ENCODE measurements at places on chromosomes 5 and 9. TPM values are rescaled to one million over a fixed set of nuclear protein-coding genes. Genes with fewer than 3 reads are reported as not detected.

The CEP72 gene
- total RNA-seq, result 7.6 TPM

The TMEFF1 gene
- 13.7 TPM for total RNA-seq

The COL15A1 gene
- total RNA-seq, result 106 TPM

The MAMDC2 gene
- total RNA-seq, result 1.7 TPM

The HK3 gene
- total RNA-seq, result not detected

The DIRAS2 gene
- 1.1 TPM for total RNA-seq

DNA sequence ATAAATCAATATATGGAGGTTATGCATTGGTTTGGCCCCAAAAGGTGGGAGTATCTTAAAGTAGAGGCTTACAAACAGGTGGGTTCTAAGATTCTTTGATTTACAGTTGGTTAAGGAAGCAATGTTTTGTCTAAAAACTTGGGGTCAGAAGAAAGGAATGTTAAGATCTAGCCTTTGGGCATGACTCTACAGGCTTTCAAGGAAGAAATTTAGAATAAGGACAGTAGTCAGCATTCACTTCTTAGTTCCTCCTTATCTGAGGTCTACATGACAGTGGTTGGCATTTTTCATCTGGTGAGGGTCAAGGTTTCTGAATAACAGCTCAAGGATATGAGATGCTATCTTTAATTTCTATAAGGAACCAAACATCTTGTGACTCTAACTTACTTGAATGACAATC is 122.8 kb downstream of the CAMK4 start:
- no peaks in the 10 kb centered on the region for H3K27me3 ChIP-seq
- H3K4me3 ChIP-seq, result no peak overlapping the region
- no peaks in the 10 kb centered on the region for H3K36me3 ChIP-seq
- H3K27ac ChIP-seq, result no peak overlapping the region
- DNase-seq, result no peak
- H3K4me1 ChIP-seq, result no peaks in the 10 kb centered on the region

- DNase-seq, result no peak
- H3K4me1 ChIP-seq, result no peaks in the 10 kb centered on the region
- no peaks in the 10 kb centered on the region for H3K27me3 ChIP-seq
- H3K36me3 ChIP-seq, result no peaks in the 10 kb centered on the region
- no peak overlapping the region for H3K4me3 ChIP-seq
Observed at GRCh38 chr5:157533011-157533481, 42.5 kb downstream of the ADAM19 start.

DNA sequence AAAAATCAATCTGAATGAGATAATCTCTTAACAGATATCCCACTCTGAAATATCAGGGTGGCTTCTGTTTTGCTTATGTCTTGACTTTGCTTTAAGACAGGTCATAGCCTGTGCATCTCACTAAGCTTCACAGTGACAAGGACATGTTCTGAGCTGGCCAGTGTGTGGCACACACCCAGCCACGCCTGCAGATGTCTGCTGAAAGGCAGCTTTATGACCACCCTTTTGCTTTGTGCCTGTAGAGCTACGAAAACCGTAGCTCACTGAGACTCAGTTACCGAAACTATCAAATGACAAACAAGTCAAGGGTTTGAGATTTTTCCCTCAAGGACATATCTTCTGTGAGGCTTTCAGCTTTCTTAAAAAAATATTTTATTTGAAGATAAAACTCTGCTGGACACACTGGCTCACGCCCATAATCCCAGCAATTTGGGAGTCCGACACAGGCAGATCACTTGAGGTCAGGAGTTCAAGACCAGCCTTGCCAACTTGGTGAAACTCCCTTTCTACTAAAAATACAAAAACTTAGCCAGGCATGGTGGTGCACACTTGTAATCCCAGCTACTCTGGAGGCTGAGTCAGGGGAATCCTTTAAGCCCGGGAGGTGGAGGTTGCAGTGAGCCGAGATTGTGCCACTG is 233.2 kb downstream of the SPATA31A1 start:
- H3K4me3 ChIP-seq, result no peak overlapping the region
- no peaks in the 10 kb centered on the region for H3K4me1 ChIP-seq
- no peaks in the 10 kb centered on the region for H3K27me3 ChIP-seq
- peak; percentile 5 for DNase-seq
- H3K27ac ChIP-seq, result no peak overlapping the region

GRCh38 chr9:3916984-3917383 is 382.9 kb downstream of the GLIS3 start:
- no peaks in the 10 kb centered on the region for H3K27me3 ChIP-seq
- H3K4me3 ChIP-seq, result no peak overlapping the region
- no peak for DNase-seq
- no peaks in the 10 kb centered on the region for H3K36me3 ChIP-seq
- H3K27ac ChIP-seq, result peak overlapping the region; percentile 26

GRCh38 chr5:157100140-157100679 is 8.6 kb downstream of the HAVCR2 start:
- H3K27me3 ChIP-seq, result no peaks in the 10 kb centered on the region
- H3K4me3 ChIP-seq, result no peak overlapping the region
- H3K36me3 ChIP-seq, result no peaks in the 10 kb centered on the region
- no peak for DNase-seq
- no peak overlapping the region for H3K27ac ChIP-seq

- H3K36me3 ChIP-seq, result no peaks in the 10 kb centered on the region
- DNase-seq, result peak; percentile 76
- no peaks in the 10 kb centered on the region for H3K27me3 ChIP-seq
- peak overlapping the region; percentile 84 for H3K4me3 ChIP-seq
- peak overlapping the region; percentile 97 for H3K27ac ChIP-seq
- H3K4me1 ChIP-seq, result peaks cover 28% of the 10 kb centered on the region
Observed at GRCh38 chr5:137751869-137752491, 2.2 kb downstream of the HNRNPA0 start.

DNA sequence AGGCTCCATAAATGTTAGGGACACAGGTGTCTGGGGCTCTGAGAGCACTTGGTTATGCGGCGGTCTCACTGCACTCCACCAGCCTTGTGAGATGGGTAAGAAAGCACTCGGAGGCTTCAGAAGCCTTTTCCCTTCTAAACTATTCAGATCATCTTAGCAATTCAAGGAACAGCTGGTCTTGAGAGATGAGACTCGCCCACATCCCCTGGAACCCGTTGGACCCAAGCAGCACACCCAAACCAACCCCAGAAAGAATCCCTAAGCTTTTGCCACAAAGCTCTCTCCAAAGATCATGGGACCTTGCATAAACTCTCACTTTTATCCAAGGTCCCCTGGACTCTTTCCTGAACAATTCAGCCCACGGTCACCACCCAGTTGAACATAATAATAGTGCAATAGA is 90.2 kb downstream of the RAPGEF1 start:
- peaks cover 19% of the 10 kb centered on the region for H3K4me1 ChIP-seq
- no peaks in the 10 kb centered on the region for H3K36me3 ChIP-seq
- H3K27ac ChIP-seq, result no peak overlapping the region

DNA sequence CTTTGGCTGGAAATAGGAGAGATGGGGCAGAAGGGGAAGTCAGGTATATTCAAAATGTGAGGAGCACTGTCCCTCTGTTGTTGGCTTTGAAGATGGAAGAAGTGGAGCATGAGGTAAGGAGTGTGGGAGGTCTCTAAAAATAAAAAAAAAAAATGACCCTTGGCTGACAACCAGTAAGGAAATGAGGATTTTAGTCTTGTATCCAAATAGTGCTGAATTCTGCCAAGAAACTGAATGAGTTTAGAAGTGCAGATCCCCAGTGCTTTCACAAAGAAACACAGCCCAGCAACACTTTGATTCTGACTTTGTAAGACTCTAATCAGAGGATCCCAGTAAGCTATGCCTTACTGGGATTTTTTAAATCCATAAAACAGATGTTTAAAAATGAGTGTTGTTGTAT is 367.9 kb downstream of the CYLC2 start:
- no peaks in the 10 kb centered on the region for H3K4me1 ChIP-seq
- no peaks in the 10 kb centered on the region for H3K27me3 ChIP-seq
- H3K4me3 ChIP-seq, result no peak overlapping the region

- no peak overlapping the region for H3K27ac ChIP-seq
- H3K36me3 ChIP-seq, result no peaks in the 10 kb centered on the region
- peaks cover 8% of the 10 kb centered on the region for H3K27me3 ChIP-seq
Observed at GRCh38 chr9:132514011-132514744, 68.2 kb upstream of the BARHL1 start.

- no peaks in the 10 kb centered on the region for H3K27me3 ChIP-seq
- H3K36me3 ChIP-seq, result no peaks in the 10 kb centered on the region
- H3K4me3 ChIP-seq, result no peak overlapping the region
- H3K27ac ChIP-seq, result no peak overlapping the region
- peaks cover 7% of the 10 kb centered on the region for H3K4me1 ChIP-seq
- no peak for DNase-seq
Observed at GRCh38 chr9:115412656-115413055, 294.7 kb upstream of the TNC start.

DNA sequence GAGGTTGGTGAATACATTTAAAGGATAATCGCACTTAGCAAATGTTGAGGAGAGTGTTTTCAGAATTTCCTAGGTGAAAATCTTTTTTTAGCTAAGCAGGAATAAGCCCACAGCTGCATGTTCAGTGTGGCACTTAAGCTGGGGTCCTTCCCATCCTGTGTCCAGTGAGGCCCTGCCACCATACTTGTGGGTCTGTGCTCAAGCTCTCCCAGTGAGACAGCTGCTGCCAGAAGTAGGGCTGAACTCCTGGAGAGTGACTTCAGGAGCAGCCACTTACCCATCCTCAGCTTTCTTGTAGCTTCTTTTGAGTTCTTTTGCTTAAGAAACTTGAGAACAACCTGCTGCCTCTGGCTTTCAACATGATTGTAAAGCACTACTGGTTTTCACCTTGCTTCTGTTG is 110.0 kb upstream of the DHFR start:
- H3K27ac ChIP-seq, result no peak overlapping the region
- H3K4me3 ChIP-seq, result no peak overlapping the region

- no peak overlapping the region for H3K27ac ChIP-seq
- H3K4me1 ChIP-seq, result no peaks in the 10 kb centered on the region
- no peak for DNase-seq
- no peaks in the 10 kb centered on the region for H3K27me3 ChIP-seq
- no peak overlapping the region for H3K4me3 ChIP-seq
Observed at GRCh38 chr5:84130006-84130580, 254.6 kb downstream of the EDIL3 start.

- DNase-seq, result no peak
- H3K4me1 ChIP-seq, result peaks cover 6% of the 10 kb centered on the region
- no peak overlapping the region for H3K4me3 ChIP-seq
- no peaks in the 10 kb centered on the region for H3K27me3 ChIP-seq
- no peak overlapping the region for H3K27ac ChIP-seq
- no peaks in the 10 kb centered on the region for H3K36me3 ChIP-seq
Observed at GRCh38 chr5:168788107-168788506, 208.9 kb upstream of the PANK3 start.

GRCh38 chr5:154309371-154309745 is 118.8 kb downstream of the GALNT10 start:
- H3K4me3 ChIP-seq, result no peak overlapping the region
- H3K27me3 ChIP-seq, result no peaks in the 10 kb centered on the region
- no peak for DNase-seq
- H3K4me1 ChIP-seq, result no peaks in the 10 kb centered on the region

DNA sequence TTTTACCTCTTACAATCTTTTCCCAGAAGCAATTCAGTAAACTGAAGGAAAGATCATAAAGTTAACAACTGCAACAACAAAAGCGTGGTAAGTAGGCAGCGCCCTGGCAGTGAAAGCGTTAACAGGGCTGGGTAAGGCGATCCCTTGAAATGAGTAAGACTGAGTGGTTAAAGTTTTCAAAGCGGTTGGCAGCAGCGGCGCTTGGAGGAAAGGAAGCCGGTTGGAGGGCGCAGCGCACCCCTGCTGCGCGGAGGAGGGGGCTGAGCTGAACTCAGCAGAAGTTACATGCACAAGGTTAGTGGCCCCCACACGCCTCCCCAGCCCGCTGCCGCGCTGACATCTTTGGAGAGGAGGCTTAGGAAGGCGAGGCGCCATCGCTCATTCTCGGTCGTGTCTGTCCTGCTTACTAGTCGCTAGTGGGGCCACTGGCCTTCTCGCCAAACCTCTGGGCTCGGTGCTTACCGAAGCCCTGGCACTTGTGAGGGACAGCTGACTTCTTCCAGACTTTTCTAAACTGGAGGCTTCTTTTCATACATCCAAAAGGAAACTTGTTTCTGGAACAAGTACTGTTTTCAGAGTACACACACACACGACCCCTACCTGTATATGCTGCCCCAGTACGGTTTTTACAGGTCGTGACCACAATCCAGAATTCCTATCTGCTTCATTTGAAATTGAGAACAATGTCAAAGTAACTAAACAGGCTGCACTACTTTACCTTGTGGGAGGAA is at the start of gene SH3RF2:
Gene SH3RF2, plus strand, starts transcription at position 178 of the 731 bp plus-strand sequence. CDS start 1,351 bp downstream, outside the sequence.
- peak; percentile 85 for DNase-seq
- peak within 1 kb of the TSS; percentile 85 for H3K27ac ChIP-seq
- H3K4me1 ChIP-seq, result peaks cover 4% of the 10 kb centered on the region
- no peaks in the 10 kb centered on the region for H3K36me3 ChIP-seq

DNA sequence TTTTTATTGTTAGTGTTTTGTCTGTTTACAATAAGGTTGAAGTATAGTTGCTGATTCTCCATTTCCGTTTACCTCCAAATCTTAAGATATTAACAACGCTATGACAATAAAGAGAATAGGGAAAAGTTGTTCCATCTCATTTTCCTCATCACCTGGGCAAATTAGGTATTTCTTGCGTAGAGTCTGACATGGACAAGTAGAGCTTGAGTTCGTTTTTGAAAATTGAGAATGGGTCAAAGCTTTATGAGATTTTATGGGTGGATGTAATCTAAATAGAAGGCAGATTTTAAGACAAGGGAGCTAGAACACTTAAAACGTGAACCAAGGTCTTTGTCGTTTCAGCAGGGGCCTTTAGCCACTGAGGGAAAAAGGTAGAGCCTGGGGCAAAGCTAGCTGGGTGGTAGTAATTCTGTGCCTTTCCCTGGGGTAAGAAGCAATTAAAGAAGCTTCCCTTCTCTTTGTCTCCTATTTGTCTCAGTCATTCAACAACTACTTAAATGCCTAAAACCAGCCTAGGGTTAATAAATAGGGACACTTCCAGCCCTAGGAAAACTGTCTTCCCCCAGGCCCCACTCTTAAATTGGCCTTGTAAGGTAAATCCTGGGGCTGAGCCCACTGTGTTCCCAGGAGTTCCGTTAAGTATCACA is 551 bp upstream of the CAAP1 start:
- no peak for DNase-seq
- no peaks in the 10 kb centered on the region for H3K27me3 ChIP-seq
- peak overlapping the region; percentile 10 for H3K4me3 ChIP-seq
- H3K27ac ChIP-seq, result peak overlapping the region; percentile 97

- no peak overlapping the region for H3K27ac ChIP-seq
- no peaks in the 10 kb centered on the region for H3K4me1 ChIP-seq
- H3K36me3 ChIP-seq, result no peaks in the 10 kb centered on the region
- H3K27me3 ChIP-seq, result no peaks in the 10 kb centered on the region
Observed at GRCh38 chr9:68643901-68644809, 60.9 kb upstream of the PIP5K1B start.

DNA sequence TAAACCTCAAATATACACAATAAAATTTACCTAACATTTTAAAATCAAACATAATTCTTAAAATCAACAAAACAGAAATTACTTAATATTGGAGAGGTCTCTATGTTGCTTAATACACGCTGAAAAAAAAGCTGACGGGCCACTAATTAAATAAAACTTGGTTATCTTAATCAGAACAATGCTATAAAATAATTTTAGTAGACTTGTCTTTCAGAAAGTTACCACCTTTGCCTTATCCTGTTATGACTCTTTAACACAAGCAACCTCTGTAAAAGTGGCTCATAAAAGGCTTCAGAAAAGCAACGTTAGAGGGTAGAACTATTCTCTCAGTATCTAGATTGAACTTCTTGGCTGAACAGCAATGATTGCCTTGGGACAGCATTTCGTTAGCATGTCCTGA is 251.0 kb upstream of the RIOK2 start:
- H3K27ac ChIP-seq, result no peak overlapping the region
- no peak overlapping the region for H3K4me3 ChIP-seq
- DNase-seq, result no peak
- no peaks in the 10 kb centered on the region for H3K27me3 ChIP-seq
- H3K4me1 ChIP-seq, result no peaks in the 10 kb centered on the region

Data from hepatocyte (in vitro differentiated cells).